ENCODE measurements at places on chromosomes 6 and 20.

GRCh38 chr6:80211286-80211685 is 104.8 kb downstream of the BCKDHB start:
- DNase-seq: no peak

- DNase-seq: no peak
These were observed 85.8 kb downstream of the RNF144B start for GRCh38 chr6:18472941-18473340.

DNA sequence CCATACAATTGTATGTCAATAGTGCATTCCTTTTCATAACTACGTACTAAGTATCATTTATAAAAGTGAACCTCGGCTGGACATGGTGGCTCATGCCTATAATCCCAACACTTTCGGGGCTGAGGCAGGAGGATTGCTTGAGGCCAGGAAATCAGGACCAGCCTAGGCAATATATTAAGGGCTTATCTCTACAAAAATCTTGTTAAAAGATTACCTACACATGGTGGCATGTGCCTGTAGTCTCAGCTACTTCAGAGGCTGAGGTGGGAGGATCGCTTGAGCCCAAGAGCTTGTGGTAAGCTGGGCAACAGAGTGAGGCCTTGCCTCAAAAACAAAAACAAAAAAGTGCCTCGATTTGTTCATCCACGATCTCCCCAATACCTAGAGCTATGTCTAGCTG is 449.7 kb upstream of the SULF2 start:
- DNase-seq: no peak

DNA sequence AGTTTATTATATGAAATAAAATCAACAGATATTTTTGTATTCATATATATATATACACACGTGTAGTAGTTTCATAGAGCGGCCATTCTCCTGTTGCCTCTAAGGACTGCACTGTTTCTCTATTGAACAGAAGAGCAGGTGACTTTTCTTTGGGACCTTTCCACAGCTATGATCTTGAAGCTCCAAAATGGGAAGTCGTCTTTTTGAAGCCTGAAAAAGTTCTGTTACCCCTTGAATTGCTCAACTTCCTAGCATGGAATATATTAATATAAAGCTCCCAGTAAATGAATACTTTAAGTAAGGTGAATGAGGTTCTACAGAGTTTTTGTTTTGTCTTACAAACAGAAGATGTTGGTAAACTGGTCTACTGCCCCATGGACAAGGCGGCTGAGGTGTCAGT is 42.2 kb upstream of the ADTRP start:
- no peak for DNase-seq

DNA sequence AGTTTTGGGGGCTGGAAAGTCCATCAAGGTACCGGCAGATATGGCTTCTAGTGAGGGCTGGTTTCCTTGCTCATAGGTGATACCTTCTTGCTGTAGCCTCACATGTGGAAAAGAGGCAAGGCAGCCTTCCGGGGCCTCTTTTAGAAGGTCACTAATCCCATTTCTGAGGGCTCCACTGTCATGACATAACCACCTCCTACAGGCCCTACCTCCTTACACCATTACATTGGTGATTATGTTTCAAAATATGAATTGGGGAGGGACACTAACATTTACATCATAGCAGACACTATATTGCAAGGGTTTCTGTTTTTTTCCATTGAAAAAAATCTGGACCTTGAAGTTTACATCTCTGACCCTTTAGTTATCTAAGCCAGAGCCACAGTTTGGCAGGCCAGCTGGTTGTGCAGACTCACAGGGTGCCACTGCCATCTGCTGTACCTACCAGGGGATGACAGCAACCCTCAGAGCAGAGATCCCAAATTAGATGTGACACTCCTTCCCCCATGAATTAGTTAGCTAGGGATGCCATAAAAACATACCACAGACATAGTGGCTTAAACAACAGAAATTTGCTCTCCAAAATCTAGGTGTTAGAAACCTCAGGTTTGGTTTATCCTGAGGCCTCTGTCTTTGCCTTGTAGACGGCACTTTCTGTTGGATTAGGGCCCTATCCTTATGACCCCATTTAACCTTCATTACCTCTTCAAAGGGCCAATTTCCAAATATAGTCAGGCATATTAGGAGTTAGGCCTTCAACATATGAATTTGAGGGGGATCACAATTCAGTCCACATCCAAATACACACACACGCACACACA is 166.4 kb upstream of the RNF217 start:
- no peak for DNase-seq

DNA sequence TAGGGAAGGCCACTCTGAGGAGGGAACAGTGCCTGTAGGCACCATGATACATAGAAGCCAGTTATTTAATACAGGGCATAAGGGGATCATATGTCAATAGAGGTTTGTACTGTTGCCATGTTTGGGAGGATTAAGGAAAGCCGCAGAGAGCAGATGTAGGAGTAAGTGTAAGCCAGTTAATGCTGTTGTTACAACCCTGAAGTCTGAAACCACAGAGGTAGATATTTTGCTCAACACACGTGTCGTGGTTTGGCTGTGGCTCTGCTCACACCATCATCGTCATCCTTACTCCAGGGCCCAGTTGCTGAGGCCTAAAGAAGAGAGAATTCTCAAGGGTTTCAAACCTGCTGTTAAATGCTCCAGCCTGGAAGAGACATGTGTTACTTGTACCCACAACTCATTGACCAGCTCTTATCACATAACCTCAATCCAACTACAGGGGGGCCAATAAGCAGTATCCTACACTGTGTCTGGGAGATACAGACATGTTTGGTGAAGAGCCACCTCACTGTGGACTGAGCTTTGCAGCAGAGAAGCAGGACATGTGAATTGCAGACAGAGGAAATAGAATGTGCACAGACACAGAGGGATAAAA is 31.0 kb upstream of the PSMF1 start:
- no peak for DNase-seq

- DNase-seq: no peak
These were observed 57.3 kb upstream of the LAMP5 start for GRCh38 chr20:9457136-9457535.

DNA sequence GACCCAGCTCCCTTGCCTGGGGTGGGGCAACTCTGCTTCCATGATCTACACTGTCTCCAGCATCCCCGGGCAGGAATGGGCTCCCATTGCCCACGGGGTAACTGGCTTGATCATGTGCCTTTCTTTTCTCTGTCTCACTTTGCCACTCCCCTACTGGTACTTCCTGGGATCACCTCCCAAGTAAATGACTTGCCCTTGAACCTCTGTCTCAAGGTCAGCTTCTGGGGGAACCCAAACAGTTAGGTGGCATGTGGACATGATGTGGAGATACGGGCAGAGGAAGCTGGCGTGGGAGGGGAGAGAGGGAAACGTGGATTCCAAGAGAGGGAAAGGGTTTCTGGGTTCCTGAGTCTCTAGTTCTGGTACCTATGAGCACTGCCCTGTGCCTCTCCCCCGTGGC is 63.8 kb upstream of the RALY start:
- DNase-seq: no peak

GRCh38 chr6:130796313-130796905 is 30.8 kb upstream of the SMLR1 start:
- no peak for DNase-seq

DNA sequence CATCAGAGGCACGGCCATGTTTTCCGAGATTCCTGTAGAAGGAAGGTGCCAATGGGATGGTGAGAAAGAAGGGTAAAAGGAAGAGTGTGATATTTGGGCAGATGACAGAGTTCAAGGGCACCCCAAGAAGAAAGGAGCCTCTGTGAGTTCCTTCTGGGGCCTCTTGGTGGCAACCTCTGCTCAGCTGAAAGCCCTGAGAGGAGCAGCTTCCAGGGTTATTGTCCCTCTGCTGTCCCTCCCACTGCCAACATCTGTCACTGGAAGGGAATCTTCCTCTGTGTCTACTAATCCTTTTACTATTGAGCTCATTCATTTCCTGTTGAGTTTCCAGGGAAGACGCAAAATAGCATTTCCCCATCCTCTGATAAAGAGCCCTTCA is 40.0 kb upstream of the KCNK16 start:
- DNase-seq: no peak

DNA sequence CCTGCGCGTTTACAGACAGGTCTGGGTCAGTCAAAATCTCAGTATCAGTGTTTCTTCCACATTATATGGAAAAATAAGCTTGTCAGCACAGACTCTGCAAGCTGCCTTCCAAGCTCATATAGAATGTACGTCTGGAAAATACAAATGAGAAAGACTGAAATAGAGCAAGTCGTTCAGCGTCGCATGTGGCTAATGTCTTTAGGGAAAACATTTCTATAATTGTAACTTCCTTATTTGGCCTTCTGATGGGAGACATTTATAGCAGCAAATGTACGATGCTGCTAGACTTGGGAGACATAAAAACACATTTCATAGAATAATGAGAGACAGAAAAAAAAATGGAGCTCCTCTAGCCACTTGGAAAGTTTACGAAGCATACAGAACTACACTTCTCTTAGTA is 122.2 kb downstream of the KIF16B start:
- no peak for DNase-seq

DNA sequence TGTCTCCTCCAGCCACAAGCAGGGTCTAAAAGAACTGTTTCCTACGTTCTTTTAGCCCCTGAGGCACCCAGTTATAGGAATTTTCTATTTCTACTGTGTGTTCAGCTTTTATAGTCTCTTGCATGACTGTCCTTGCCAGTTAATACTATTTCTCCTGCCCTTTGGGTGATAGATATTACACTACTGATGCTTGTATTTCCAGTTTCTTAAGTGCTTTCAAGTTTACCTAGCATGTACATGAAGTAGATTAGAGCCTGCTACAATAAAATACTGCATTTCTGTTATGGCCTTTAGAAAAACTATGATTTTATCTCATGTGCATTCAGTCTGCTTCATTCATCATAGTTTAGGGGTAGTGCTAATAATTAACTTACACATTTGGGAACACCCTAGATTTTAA is 89.6 kb downstream of the FOXO3 start:
- no peak for DNase-seq

GRCh38 chr20:18971574-18971973 is 158.0 kb downstream of the SCP2D1 start:
- DNase-seq: no peak

DNA sequence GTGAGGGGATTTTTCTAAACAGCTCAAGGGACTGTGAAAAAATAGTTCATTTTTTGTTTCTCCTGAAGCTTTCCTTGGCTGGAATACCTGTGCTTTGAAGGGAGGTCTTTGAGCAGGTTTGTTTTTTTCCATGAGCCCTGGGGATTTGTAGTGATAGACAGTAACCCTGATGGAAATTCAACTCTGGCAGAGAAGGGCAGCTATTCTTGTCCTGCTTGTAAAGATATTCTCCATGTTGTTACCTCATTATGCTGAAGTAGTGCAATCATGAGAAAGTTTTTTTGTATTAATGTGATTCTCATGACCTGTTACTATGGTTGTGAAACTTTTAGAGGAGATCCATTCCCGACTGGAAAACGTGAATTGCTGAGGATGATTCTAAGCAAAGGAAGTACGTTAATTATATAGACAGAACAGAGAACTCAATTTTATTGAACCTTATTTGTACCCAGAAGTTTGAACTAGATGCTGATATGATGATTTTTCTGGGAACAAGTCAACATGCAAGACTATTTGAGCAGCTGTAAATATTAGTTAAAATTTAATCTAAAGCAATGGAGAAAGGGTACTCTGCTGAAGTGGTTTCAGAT is 12.5 kb downstream of the UTRN start:
- DNase-seq: no peak

DNA sequence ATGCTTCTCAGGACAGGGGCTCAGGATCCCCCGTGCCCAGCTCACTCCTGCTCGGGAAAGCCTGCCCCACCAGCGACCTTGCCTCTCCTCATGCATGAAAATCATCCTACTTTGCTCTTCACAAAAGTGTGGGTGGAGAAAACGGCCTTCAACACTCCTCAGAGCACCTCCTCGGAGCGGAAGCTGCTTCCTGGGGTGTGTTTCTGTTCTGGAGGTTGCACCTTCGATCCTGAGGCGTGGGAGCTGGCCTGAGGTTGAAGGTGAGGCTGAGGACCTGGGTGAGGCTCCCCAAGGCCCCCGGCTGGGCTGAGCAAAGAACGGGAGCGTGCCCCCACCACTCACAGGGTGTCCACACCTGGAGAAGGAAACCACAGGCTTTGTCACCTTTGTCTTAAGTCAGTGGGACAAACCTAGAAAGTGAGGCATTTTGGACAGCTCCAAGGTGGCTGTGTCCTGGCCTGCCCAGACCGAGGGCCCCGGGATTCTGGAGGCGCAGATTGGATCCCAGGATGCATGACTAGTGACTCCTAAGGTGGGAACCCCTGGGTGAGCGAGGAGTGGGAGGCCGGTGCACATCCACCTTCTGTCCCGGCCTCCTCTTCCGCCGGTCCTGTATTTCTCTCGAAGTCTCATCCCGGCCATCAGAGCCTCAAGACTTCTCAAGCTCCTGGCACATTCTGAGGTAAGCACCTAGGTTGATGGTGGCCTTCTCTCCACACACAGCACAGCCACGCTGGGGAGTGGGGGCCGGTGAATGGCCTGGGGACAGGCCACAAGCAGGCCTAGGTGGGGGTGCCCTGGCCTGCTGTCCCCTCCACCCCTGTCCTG is 104.7 kb downstream of the TMEM242 start:
- no peak for DNase-seq

GRCh38 chr6:113526553-113526952 is 330.6 kb upstream of the MARCKS start:
- DNase-seq: no peak

DNA sequence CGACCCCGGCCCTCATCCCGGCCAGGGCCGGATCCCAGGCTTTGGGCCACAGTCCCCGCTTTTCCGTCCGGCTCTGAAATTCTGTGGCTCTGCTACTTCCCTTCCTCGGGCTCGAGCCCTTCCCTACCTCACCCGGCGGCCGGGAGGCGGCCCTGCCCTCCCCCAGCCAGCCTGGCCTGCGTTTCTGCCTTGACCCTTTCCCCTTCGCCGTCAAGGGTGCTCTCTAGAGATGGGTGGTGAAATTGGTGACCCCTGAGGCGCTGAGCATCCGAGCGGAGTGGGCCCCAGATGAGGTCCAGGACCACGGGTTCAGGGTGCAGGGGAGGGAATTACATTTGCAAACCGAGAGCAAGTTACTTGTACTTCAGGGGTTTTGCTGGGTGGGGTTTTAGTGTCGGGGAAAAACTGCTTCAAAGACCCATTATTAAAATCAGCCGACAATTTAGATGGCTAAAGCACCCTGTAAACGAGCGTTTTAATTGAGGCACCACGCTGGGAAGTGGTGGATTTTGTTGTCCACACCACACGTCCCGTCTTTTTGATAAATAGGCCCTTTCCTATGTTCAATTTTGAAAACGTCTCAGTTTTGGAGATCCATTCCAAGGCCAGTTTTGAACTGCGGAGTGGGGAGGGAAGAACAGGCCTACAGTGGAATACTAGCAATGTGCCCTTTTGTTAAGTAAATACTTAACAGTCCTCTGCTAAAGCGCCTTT is 9.9 kb downstream of the TFAP2A start:
- DNase-seq: no peak

DNA sequence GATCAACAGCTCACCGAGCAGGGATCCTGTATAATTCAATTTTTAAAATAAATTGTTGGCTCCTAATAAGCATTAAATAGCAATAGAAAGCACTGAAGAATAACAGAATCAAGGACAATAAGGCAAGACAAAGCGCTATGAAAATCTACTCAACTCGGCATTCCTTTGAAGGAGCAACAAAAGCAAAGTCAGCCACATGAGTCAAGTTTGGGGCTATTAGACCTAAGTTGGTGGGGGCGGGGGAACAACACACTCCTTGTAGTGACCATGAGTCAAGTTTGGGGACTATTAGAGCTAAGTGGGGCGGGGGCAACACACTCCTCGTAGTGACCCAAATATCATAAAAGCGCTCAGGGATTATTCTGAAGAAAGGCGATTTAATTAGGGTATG is 120.0 kb downstream of the FOXC1 start:
- DNase-seq: no peak

- DNase-seq: no peak
These were observed 56.4 kb upstream of the MTRF1L start for GRCh38 chr6:153058909-153059308.
